ENCODE measurements at places on chromosomes 2 and 18.

DNA sequence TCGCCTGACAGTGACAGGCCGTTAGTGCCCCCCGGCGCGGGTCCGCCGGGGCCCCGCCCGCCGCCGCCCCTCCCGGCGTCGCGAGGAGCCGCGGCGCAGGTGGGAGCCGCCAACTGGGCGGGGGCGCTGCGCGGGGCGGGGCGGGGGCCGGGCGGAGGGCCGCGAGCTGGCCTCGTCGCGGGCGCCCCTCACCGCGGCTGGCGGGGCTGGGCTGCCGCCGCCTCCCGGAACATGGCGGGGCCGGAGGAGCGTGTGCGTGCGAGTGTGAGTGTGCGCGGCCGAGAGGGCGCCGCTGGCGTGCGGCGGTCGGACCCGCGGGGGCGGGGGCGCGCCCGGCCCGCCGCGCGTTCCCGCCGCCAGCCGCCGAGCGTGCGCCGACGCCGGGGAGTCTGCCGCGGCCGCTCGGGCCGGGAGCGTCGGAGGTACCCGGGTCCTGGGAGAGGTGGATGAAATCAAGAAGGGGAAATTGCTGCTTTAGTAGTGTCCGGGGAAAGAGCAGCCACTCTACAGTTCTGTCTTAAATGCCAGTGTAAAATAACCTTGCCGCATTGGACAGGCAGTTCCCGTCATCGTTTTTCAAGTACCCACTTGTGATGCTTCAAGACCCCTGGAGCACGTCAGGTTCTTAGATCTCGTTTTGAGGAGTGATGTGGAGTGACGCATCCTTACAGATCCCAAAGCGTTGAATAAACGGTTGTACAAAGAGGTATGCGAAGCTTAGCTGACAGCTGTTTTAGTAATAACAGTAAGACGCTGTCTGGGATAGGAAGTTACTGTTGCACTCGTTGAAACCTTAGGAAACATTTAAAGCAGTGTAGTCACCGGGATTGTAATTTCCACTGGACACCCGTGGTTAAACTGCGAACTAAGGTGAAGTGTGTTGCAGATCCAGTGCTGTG, 836 bp downstream of the ANKRD12 start:
- DNase-seq = no peak

GRCh38 chr18:9581667-9582066, 32.7 kb downstream of the PPP4R1 start:
- no peak for DNase-seq

- no peak for DNase-seq
Measured at GRCh38 chr2:51825823-51826222, 793.9 kb upstream of the NRXN1 start.

GRCh38 chr2:17749753-17750438, 3.7 kb downstream of the SMC6 start:
- no peak for DNase-seq

- DNase-seq = no peak
Measured at GRCh38 chr2:69578198-69578540, 65.4 kb downstream of the AAK1 start.

DNA sequence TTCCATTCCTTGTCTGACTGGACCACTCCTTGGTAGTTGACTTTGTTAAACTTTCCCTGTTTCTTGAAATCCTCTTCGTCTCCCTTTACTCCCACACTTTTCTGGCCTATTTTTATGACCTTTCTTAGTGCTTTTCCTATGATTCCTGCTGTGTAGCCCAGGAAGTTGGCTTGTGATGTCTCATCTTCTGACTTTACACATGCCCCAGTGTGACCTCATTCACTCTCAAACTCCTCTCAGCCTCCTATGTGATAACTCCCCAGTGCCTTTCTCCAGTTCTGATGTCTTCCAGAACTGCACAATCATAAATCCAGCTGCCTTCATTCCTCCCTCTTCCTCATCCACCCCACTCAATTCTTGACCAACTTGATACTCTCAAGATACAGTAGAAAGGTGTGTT, 407.6 kb downstream of the TGIF1 start:
- no peak for DNase-seq

GRCh38 chr2:59032499-59032898, 791.4 kb upstream of the FANCL start:
- DNase-seq = no peak

- no peak for DNase-seq
Measured at GRCh38 chr2:171307560-171307959, 126.2 kb downstream of the METTL8 start.

GRCh38 chr2:112254466-112255240, at the start of gene ZC3H8:
TSS of gene ZC3H8 (minus strand) at chr2:112255042. CDS start at chr2:112254981, 61 bp downstream.
- peak; percentile 85 for DNase-seq

- no peak for DNase-seq
Measured at GRCh38 chr18:75694292-75694691, 266.8 kb upstream of the SMIM21 start.

GRCh38 chr2:71452565-71452964, 796 bp upstream of the DYSF start:
- no peak for DNase-seq

- DNase-seq = no peak
Measured at GRCh38 chr2:9699139-9700108, 68.6 kb upstream of the YWHAQ start.

DNA sequence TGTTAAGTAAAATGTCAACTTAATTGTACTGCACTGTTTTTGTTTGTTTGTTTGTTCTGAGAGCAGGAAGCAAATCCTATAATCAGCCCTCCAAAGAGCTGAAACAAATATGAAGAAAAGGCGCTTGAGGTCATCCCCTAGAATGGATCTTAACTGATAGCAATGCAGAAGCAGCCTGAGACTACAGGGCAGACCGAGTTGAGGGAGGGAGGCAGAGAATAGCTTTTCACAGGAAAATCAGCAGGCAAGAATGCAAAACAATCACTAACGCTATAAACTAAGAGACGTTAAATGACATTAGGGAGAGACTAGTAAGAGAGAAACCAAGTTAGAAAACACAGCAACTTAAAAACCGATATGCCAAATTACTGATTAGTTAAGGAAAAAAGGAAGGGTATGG, 37.2 kb downstream of the GALNT1 start:
- DNase-seq = no peak

DNA sequence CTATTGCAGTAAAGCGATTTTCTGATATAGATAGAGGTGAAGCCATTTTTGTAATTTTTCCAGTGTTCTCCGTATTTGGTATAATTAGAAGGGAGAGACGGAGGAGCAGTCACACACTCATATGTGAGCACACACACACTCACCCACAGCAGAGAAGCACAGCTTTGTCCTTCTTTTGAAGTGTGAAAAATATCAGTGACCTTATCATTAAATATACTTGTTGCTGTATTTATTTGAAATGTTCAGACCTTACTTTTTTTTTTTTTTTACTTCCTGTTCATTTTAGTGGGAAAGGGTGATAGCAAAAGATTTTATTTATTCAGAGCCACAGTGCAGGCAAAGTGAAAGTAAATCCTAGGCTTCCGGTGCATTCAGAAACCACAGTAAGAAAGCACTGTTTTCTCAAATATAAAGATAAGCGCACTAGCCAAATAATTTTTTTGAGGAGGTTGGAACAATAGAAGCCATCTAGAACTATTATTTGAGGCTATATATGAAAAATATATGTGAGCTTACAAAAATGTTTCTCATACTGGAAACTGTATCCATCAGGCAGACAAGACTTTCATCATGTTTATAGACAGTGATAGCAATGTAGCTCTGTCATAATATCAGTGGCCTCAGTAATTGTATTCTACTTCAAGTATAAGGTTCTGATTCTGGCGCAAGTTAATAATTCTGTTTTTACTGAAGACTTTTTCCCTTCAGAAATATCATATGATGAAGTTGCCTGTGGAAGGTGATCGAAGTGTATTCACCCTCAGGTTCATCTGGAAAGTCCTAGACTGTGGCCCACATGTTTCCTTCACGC, 37.2 kb downstream of the TSHZ1 start:
- DNase-seq = no peak

DNA sequence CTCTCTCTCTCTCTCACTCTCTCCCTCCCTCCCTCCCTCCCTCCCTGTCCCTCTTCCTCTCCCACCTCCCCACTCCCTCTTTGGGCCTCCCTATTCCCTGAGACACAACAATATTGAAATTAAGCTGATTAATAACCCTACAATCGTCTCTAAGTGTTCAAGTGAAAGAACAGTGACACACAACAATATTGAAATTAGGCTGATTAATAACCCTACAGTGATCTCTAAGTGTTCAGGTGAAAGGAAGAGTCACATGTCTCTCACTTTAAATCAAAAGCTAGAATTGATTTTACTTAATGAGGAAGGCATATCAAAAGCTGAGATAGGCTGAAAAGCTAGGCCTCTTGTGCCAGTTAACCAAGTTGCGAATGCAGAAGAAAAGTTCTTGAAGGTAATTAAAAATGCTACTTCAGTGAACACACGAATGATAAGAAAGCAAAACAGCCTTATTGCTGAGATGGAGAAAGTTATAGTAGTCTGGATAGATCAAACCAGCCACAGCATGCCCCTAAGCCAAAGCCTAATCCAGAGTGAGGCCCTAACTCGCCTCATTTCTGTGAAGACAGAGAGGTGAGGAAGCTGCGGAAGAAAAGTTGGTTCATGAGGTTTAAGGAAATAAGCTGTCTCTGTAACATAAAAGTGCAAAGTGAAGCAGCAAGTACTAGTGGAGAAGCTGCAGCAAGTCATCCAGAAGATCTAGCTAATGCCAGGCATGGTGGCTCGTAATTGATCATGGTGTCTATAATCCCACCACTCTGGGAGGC, 21.3 kb downstream of the MALT1 start:
- DNase-seq = no peak

GRCh38 chr2:178234648-178235047, 40.3 kb downstream of the OSBPL6 start:
- no peak for DNase-seq

DNA sequence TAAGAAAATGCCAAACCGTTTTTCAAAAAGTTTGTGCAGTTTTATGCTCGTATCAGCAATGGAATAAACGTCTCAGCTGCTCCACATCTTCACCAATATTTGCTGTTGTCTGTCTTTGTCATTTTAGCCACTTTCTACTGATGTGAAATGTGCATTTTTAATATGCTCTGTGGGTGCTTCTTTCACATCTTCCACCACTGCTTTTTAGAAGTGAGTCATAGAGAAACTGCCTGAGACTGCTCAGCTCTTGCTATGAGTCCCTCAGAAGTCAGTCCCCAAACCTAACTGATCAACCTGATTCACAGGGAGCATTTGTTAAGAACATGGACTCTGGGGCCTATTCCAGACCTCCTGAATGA, 41.0 kb upstream of the EPC2 start:
- no peak for DNase-seq

DNA sequence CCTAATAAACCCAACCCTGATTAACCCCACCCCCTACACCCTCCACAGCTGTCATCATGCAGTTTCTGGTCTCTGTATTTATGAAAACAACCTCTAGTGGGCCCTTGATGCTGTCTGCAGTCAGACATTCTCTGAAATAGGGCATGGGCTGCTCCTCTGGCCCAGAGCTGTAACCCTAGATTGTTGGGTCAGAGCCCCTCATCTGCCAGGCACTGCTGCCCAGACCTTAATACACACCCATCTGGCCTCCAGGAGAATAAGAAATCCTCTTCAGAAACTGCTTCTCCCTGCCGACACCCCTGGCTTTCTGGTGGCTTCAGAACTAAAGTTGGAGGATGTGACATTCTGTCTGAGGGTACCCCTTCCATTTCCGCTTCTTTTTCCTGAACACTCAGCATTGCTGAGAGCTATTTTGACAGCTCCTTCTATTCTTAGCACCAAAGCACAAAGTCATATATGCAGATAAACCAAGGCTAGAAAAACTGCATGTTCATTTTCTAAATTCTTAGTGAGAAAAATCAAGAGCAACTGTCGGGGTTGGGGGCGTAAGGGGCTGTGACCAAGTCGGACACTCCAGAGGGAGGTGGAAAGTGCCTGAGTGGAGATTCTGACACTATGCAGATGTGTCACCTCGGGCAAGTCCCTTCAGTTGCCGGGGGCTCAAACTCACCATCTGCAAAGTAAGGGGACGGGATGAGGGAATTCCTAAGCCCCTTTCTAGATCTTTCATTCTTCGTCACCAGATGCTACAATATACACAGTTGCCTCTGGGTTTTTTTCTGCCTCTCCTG, 28.7 kb downstream of the SRSF7 start:
- no peak for DNase-seq

GRCh38 chr2:203959672-203960071, 23.1 kb downstream of the ICOS start:
- DNase-seq = no peak

- no peak for DNase-seq
Measured at GRCh38 chr2:75605770-75606529, 40.6 kb upstream of the MRPL19 start.

DNA sequence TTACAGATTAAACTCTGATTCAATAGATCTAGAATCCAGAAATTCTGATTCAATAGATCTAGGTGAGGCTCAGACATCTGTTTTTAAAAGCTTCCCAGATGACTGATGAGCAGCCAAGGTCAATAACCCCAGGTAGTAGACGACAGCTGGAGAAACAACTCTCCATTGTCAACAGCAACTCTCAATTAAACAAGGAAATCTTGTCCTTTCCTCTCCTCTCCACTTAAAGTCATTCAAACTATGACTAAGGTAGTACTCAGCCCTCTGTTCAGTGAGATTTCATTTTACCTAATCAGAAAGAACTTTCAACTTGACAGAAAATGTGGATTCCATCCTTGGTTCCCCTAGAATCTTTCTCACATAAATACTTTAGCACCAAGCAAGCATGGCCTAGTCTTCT, 94.6 kb upstream of the SCG2 start:
- no peak for DNase-seq

DNA sequence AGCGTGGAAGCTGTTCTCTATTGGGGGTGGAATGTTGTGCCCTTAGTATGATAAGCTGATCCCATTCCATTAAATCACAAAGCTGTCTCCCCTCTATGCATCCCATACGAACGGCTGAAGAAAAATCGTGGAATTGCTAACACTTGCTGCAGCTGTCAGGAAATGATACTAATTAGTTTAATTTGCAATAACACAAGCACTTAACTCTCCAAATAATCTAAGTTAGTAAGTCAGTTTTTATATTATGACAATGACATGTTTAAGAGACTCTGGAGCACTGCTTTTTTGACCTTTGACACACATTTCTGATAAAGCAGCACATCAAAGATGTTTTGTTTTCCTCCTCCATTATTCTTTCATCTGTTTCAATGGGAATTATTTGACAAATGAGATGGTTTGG, 123.7 kb upstream of the SATB2 start:
- DNase-seq = no peak

- DNase-seq = no peak
Measured at GRCh38 chr18:13676471-13676870, 49.9 kb downstream of the FAM210A start.

GRCh38 chr2:223886726-223887125, 49.3 kb upstream of the AP1S3 start:
- no peak for DNase-seq

DNA sequence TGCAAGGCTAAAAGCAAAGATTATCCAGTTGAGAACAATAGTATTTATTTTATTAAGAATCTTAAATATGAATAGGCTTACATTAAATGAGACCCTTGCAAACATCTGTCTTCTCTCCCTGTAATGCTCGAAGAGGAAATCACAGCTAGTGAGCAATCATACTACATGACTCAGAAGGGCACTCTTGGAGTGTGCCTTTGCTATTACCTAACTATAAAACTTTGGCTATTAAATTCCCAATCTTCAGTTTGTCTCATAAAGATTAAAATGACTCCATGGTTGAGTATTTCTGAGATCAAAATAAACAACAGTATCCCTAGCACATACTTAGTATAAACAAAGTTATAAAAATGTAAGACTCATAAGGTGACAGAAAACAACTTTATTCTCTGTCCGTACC, 296.9 kb downstream of the KCNJ3 start:
- no peak for DNase-seq
